ENCODE measurements at places on chromosomes 6 and 20. TPM values are rescaled to one million over a fixed set of nuclear protein-coding genes. Genes with fewer than 3 reads are reported as not detected.

The NOX3 gene
- not detected for total RNA-seq

The SMOC2 gene
- not detected for total RNA-seq

The PRR18 gene
- total RNA-seq: not detected

The ID1 gene
- 1,287 TPM for total RNA-seq

The THEMIS gene
- not detected for total RNA-seq

The UBD gene
- total RNA-seq: 5.8 TPM

The VARS1 gene
- 39.7 TPM for total RNA-seq

The TNFRSF6B gene
- 16.8 TPM for total RNA-seq

The GSTA3 gene
- not detected for total RNA-seq

The GSTA2 gene
- total RNA-seq: not detected

The ADGRG6 gene
- total RNA-seq: 43.4 TPM

The LY6G6D gene
- total RNA-seq: not detected

The PTCRA gene
- total RNA-seq: not detected

The RSPH9 gene
- 0.34 TPM for total RNA-seq

The ILRUN gene
- total RNA-seq: 62.0 TPM

The SLC35B3 gene
- total RNA-seq: 23.0 TPM

The F13A1 gene
- not detected for total RNA-seq

The BCAS1 gene
- not detected for total RNA-seq

The MCCD1 gene
- not detected for total RNA-seq

The MOXD1 gene
- 0.34 TPM for total RNA-seq

The DPPA5 gene
- not detected for total RNA-seq

The TSPO2 gene
- not detected for total RNA-seq

The PREX1 gene
- 63.9 TPM for total RNA-seq

The SLPI gene
- 0.70 TPM for total RNA-seq

The TAAR8 gene
- not detected for total RNA-seq

The LAMP5 gene
- 0.34 TPM for total RNA-seq

The POM121L2 gene
- total RNA-seq: not detected

The ANGPT4 gene
- total RNA-seq: not detected

The PROCR gene
- 124 TPM for total RNA-seq

The SLC4A11 gene
- 14.9 TPM for total RNA-seq

The MATN4 gene
- total RNA-seq: 0.17 TPM

The PGC gene
- total RNA-seq: not detected

The GPRC6A gene
- total RNA-seq: not detected

The MTFR2 gene
- total RNA-seq: 3.4 TPM

The NTSR1 gene
- total RNA-seq: 0.05 TPM
